Glomerular endothelial cell (primary cell): ENCODE measurements at places on chromosomes 5 and 9. TPM values are rescaled to one million over a fixed set of nuclear protein-coding genes. Genes with fewer than 3 reads are reported as not detected.

ADAMTS2 gene
- 0.68 and 6.1 TPM in 2 replicates for total RNA-seq

MZB1 gene
- 0.29 and 0.68 TPM in 2 replicates for total RNA-seq

ACTBL2 gene
- 2.8 and 4.0 TPM in 2 replicates for total RNA-seq

SV2C gene
- not detected in 2 replicates for total RNA-seq
